ENCODE measurements at places on chromosomes 2 and 18.

DNA sequence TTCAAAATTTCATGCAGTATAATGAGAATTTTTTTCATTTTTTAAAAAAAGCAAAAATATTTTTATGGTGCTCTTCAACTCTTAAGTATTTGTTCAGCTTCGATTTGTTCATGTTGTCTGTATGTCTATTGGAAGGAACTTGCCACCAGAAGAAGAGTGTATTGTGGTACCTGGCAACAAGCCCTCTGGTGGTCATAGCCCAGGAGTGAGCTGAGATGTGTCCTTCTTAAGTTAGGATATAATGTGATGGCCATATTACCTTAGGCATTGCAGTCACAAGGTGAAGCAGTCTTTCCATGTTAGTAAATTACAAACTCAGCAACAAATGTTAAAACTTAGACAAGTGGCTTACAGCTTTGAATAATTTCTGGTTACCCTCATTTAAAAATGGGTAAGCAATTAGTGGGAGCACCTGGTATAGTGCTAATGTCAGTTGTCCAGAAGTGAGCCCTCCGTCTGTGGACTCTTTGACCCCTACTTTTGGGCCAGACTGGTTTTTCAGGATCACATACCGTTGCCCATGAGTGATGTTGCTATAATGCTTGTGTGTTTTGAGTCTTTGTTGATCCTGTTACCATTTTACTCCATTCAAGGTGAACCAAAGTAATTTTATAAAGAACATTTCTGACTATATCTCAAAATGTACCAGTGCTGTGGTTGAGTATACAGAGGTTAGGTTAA, 57.4 kb downstream of the MYO1B start:
- DNase-seq, result peak; percentile 24

GRCh38 chr2:178426388-178426787, 24.6 kb downstream of the PRKRA start:
- DNase-seq, result no peak

GRCh38 chr2:158989165-158989564, 20.7 kb downstream of the TANC1 start:
- no peak for DNase-seq

DNA sequence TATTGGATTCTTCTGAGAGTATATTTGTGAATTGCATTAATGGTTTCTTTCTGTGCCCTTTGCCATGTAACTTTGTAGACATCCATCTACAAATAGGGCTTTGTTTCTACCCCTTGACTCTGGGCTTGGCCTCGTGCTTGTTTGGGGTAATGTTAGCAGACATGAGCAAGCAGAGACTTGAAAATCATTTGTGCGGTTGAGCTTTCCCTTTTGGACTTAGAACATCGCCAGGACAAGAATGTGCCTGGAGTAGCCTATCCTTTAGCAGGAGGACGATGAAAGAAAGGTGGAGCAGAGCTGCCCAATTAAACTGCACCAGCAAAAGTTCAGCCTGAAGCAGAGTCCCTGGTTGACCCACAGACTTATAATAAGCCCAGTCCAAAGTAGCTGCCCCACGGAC, 785.9 kb downstream of the EPHA4 start:
- no peak for DNase-seq

DNA sequence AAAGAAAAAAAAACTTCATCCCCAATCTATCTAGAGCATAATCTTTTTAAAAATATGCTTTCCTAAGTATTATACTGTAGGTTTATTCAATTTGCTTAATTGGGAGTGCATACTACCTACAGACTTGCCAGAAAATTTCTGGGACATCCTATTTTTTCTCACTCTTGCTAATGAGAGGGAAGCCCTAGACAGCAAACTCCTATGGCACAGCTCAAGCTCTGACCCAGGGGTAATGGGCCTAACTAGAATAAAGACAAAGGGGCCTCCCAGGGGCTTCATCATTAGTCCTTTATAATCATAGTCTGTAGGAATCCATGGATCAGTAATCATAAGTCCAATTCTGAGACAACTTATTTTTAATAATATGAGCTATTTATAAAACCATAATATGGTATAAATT, 142.6 kb upstream of the ITGA4 start:
- DNase-seq, result no peak

DNA sequence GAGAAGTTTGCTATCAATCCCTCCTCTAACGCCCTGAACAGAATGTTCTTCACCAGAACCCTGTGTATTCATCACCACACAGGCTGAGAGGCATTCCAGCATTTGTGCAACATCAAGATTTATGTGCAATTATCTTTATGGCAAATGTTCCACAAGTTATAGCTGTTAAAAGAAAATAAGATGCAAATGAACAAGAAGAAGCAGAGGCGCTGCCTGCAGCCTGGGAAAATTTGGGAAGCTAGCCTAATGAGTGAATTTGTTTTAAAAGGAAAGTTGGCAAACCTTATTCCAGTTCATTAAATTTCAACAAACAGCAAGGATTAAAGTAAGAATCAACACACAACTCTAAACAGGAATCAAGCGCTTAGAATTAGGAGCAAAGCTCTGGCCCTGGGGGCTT, 5.3 kb downstream of the TPO start:
- no peak for DNase-seq

- DNase-seq, result no peak
Measured at GRCh38 chr2:54995553-54995952, 54.7 kb downstream of the RTN4 start.

DNA sequence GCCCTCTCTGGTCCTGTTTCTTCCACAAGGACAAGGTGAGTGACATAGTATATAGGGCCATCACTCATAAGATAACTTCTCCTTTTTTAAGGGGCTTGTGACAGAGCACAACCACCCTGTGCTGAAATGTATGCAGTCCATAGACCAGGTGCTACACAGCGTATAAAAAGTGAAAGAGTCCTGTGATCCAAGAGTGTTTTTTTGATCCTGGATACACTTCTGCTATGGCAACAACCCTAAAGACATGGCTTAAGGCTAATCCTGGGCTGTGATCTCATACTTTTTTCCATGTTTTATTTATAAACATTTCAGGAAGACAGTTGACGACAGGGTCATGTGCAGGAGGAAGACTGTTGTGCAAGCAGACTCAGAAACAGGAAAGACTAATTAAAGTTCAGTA, 400.5 kb upstream of the TCF4 start:
- DNase-seq, result no peak

DNA sequence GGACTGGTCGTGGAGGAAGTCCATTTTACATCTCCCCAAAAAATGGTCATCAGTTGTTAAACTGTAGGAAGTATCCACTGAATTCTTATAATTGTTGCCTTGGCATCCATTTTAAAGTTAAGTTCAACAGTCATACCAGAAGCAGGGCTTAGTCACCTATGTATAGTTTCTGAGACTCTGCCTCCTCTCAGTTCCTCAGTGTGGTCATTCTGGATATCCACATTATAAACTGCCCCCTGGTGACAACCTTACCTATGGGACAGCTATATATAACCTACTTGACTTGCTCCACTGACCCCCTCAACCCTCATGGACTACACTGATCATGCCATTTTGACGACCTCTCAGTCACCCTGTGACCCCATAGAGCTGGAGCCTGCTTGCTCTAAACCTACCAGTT, 617.0 kb downstream of the LRP1B start:
- no peak for DNase-seq

DNA sequence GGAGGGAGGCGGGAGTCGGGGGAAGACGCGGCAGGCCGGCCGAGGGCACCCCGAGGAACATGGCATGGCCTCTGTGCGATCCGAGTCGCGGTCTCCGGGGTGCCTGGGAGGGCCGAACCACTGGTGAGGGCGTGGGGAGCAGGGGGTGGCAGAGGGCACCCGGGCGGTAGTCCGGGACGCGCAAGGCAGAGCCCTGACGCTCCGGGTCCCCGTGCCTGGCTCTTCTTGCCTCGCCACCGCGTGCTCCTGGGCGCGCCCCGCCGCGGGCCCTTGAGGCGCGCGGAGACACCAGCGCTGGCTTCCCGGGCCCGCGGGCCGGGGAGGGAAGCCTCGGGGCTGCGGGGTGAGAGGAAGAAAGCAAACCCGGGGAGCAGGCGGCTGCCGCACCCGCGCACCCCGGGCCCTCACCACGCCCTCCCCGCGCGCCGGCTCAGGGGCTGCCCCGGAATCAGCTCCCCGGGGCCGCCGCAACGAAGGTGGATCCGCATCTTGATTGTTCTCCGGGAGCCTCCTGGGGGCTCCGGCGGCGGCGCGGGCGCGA, 4.3 kb downstream of the SOX11 start:
- DNase-seq, result no peak

- DNase-seq, result no peak
Measured at GRCh38 chr2:134276381-134277172, 22.7 kb downstream of the MGAT5 start.

GRCh38 chr2:65103013-65103715, 26.7 kb downstream of the RAB1A start:
- DNase-seq, result no peak

DNA sequence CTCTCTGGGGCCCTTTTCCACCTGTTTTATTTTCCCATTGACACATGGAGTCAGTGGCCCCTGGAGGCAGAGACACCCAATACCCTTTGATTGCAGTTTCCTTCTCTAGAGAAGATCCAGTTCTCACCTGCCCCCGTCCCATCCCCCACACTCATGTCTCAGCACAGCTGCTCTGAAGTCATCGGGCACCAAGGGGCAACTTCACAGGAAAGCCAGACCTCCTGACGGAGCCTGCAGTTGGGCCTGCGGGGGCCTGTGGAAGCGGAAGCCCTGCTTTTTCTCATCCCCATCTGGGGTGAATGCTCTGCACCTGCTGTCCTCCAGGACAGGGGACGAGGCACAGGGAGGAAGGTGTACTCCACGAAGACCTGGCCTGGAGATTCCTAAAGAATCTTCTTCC, 308.3 kb upstream of the EPAS1 start:
- no peak for DNase-seq

DNA sequence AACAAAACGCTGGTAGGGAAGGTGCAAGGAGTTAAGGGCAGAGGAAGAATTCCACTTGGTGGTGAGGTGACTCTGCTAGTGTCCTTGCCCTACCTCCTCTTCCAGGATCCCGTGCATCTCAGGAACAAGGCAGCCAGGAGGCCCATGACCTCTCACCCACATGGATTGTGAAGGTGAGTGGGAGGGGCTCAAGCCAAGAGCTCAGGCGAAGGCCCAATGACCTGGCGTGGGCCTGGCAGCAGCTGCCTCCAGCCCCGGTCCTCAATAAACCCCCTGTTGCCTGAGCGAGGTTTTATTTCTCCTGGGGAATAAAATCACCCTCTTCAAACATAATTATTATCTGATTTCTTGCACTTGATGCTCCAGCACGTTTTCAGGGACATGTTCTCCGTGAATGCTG, 28.2 kb downstream of the LAMA1 start:
- DNase-seq, result no peak

DNA sequence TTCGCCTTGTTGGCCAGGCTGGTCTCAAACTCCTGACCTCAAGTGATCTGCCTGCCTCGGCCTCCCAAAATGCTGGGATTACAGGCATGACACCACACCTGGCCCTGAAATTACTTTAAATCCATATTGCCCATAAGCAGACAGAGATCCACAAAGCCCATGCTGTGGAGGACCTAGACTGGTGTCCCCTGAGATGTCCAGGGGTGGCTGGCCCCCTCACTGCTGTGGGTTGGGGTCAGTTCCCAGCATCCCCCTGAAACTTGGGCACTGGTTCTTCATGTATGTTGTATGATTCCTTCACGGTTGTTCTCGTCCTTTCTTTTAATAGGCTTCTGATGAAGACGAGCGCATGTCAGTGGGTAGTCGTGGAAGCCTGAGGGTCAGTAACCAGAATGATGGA, 78.1 kb upstream of the RBM44 start:
- DNase-seq, result no peak

DNA sequence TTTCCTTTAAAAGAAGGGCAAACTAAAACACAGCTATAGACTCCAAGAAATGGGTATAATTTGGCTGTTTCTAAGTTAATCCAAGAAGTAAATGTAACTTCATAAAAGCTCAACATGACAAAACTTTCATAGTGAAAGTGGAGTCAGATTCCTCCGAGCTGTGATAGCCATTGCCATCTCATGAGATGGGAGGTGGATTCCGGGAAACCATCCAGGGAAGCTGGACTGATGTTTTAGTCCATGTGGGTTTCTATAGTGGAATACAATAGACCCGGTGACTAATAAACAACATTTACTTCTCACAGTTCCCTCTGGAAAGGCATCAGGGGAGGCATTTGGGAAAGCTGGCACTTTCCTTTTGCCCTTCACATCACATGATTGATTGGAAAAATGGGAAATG, 10.0 kb upstream of the LAPTM4A start:
- DNase-seq, result no peak

- DNase-seq, result peak; percentile 62
Measured at GRCh38 chr2:174603280-174603679, 5.7 kb upstream of the WIPF1 start.

GRCh38 chr18:74411475-74411874, 45.6 kb downstream of the DIPK1C start:
- no peak for DNase-seq

GRCh38 chr2:190837420-190837819, 43.2 kb upstream of the GLS start:
- DNase-seq, result no peak

GRCh38 chr2:146666340-146666739, 1178.5 kb upstream of the ACVR2A start:
- no peak for DNase-seq

- DNase-seq, result no peak
Measured at GRCh38 chr2:150144546-150145298, 342.7 kb downstream of the RND3 start.

DNA sequence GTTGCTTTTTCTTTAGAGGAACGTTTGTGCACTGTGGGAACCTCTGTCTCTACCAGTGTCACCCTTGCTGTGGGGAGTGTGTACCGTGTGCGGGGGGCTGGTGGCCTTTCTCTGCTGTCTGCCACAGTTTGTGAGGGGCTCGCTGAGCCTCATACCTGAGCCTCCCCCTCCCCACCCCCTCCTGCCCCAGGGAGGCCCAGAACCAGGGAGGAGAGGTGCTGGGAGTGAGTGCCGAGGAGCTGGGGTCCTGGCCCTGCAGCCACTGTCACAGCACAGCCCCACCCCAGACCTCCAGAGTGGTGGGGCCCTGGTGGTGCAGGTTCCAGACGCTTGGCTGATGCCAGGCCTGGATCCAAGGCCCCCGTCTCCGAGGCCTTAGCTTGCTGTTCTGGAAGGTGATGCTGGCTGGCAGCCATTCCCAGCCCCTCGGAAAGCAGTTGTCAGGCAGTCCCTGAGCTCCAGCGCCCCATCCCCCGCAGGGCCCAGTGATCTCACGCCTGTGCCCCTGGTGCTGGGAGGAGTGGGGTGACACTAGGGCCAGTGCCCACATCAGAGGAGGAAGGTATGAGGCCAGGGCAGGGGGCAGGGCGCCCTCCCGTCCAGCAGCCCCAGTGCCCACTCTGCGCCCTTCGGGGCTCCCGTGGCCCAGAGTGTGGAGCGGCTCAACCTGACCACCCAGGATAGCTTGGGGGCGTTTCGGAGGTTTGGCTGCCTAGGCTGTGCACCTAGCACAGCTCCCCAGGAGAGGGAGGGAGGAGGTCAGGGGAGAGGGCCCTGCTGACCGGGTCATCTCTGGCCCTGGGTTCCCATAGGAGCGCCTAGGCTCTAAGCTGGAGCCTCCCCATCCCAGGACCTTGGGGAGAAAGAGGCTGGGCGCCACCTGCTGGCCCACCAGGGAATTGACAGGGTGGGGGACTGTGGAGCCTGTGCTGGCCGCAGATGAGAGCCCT, 53.0 kb upstream of the ALPP start:
- peak; percentile 51 for DNase-seq

GRCh38 chr18:12422936-12423335, 15.2 kb downstream of the PRELID3A start:
- DNase-seq, result no peak

- peak; percentile 48 for DNase-seq
Measured at GRCh38 chr18:3595369-3596273, 145.6 kb downstream of the TGIF1 start.

GRCh38 chr18:36403896-36404820, 106.6 kb downstream of the FHOD3 start:
- DNase-seq, result no peak

GRCh38 chr2:28927878-28928277, 33.4 kb downstream of the WDR43 start:
- DNase-seq, result no peak

Measured in CD4-positive, alpha-beta T cell treated with Interleukin-1 beta for 1 hour (primary cell).